ENCODE measurements at places on chromosomes 1 and 21.

- no peak for DNase-seq
These were observed 57.2 kb upstream of the PUM1 start for GRCh38 chr1:31122741-31123140.

- no peak for DNase-seq
These were observed 200.0 kb downstream of the PTPRU start for GRCh38 chr1:29436181-29436785.

- no peak for DNase-seq
These were observed 2.4 kb upstream of the TARS2 start for GRCh38 chr1:150484861-150485260.

DNA sequence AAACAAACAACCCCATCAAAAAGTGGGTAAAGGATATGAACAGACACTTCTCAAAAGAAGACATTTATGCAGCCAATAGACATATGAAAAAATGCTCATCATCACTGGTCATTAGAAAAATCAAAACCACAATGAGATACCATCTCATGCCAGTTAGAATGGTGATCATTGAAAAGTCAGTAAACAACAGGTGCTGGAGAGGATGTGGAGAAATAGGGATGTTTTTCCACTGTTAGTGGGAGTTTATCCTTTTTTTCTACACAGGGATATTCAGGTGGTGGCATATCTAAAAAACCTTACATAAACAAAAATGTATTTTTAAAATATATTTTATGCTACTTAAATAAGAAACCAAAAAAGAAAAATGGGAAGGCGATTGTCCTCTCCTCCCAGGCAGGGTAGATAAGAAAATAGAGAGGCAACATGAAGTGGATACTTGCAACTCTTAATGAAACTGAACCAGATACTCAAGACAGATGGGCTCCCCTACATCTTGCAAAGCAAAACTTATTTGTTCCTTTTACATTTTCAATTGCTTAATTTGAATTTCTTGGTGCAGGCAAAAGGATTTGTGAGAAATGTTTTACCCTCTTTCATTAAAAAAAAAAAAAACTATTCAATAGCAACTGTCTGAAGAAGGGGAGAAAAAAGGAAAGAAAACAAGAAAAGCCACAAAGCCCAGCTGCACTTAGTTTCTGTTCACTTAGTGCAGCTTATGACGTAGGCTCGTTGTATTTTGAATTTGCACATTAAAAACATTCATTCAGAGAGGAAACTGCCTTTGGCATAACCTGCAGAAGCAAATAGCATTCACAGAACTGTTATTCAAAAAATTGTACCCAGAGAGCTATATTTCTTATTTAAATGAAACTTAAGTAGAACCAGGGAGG, 36.9 kb upstream of the RGS1 start:
- DNase-seq = no peak

DNA sequence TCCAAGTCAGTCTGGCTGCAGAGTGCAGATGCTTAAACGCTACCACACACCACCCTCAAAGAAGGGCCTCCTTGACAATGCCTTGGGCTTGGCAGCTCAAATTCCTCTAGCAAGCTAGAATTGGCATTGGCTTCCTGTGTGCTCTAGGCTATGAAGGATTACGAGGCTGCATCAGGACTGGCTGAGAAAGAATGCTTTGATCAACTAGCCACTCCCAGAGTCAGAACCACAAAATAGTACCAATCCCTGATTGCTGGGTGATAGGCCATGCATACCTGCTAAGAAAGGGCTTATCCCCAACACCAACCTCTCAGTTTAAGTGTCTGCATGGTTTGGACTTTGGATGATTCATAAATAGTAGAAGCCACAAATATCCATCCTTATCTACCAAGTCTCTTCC, 504.9 kb downstream of the OMA1 start:
- DNase-seq = no peak

- DNase-seq = no peak
These were observed 21.8 kb upstream of the SPOCD1 start for GRCh38 chr1:31837451-31838158.

DNA sequence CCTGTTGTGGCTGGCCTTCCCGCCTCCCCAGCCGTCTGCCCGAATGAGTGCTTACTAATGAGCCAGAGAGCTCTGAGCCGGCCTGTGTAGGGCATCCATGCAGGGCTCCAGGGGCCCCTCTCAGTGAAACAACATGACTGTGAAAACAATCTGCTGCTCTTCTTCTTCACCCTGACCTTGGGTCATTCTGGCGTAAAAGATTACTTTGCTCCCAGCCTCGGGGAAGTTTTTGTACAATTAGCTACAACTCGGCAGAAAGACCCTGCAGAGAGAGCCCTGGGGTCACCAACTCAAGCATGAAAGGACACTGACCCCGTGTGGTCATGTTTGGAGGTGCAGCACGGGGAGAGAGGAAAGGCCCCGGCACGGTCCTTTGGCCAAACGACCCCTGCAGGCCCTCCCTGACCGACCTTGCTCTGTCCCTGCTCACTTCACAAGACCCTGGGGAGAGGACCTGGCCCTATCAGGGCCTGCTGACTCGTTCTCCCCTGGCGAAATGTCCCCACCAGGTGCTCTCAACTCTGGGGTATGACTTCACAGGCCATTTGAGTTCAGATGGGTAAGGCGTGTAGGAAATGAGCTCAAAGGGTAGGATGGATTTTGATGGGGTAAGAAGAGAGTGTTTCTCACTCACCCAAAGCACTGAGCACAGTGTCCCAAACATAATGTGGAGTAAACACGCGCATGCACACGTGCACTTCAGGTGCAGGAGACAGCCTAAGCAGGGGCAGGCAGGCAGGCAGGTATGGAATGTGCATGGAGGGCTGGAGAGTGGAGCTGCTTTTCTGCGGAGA, 22.9 kb upstream of the FAM20B start:
- peak; percentile 97 for DNase-seq

DNA sequence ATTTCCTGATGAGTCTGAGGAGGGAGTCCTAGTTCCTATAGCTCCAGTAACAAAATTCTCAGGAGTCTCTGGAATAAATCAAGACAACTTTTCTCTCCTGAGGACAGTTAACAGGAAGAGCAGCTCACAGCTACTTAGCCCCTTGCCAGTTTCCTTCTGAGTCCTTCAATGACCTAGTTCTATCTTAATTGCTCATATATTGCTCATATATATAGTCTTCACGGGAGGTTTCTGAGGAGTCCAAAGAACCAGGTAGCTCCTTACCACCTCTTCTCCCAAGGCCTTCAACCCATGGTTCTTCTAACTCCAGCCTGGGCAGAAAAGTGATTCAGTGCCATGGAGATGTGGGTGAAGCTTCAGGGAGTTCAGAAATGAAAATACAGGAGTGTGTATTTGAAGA, 4.6 kb downstream of the AMIGO1 start:
- DNase-seq = no peak

DNA sequence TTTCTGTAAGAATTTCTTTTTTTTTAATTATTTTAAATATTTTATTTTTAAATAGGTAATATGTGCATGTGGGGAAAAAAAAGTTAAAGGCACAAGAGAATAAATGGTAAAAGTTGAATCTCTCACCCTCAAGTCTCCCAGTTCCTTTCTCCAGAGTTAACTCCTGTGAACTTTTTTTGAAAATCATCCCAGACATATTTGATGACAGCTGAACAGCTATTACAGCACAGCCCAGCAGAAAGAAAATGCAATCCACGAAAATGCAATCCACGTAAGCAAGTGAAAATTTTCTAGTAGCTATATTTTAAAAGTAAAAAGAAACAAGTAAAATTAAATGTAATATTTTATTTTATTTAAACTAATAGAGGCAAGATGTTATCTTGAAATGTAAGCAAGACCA, 310.0 kb upstream of the RUNX1 start:
- DNase-seq = no peak

- DNase-seq = no peak
These were observed 50.7 kb downstream of the ELF3 start for GRCh38 chr1:202061055-202061454.

DNA sequence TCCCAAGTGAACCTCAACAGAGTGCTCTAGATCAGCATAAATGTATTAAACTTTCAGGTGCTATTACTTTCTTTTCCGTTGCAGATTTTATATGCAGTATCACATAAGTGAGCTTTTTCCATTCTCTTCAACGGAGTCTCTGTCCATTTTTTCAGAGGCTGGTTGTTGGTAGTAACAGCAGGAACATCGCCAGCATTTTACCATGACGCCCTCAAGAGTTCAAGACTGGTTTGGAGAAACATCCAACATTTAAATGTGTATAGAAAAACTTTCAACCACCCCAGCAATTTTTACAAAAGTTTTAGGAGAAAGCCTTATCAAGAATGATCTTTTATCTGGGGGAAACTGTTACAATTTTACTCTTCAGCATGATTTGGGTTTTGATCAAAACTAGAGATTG, 117.0 kb downstream of the TGFB2 start:
- no peak for DNase-seq

GRCh38 chr1:233672732-233673131, 58.8 kb downstream of the KCNK1 start:
- no peak for DNase-seq

DNA sequence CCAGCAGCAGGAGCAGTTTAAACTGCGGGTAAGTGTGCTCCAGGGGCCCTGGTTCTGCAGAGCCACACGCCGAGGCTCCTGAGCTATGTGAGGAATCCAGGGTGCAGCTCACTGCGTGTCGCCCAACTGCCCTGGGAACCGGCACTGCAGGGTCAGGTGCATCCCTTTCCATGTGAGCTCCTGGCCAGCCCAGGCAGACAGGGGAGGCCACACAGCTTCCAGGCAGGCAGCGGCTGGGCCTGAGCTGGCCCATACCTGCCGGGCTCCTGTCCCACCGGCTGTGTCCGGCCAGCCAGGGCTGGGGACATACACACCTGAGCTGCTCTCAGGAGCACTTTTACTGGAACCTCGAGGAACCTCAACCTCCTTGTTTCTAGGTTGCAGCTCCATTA, 18.6 kb upstream of the COL18A1 start:
- DNase-seq = no peak

- DNase-seq = no peak
These were observed 558 bp upstream of the KIF21B start for GRCh38 chr1:201023920-201024624.

DNA sequence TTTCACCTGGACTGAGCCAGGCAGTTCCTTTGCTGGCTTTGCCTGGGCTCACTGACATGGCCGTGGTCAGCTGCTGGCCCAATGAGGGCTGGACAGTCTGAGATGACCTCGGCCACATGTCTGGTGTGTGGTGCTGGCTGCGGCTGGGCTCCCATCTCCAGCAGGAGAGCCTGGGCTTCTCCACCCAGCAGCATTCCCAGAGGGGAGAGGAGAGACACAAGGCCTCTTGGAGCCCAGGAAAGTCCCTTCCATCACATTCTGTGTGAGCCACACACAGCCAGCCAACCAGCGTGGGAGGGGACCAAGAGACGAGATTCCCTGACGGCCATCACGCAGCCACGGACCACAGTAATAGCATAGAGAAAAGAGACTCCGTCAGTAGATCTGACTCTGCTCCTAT, 21.1 kb upstream of the SUMO3 start:
- DNase-seq = no peak

GRCh38 chr1:236861560-236862218, 66.6 kb downstream of the MTR start:
- DNase-seq = no peak

DNA sequence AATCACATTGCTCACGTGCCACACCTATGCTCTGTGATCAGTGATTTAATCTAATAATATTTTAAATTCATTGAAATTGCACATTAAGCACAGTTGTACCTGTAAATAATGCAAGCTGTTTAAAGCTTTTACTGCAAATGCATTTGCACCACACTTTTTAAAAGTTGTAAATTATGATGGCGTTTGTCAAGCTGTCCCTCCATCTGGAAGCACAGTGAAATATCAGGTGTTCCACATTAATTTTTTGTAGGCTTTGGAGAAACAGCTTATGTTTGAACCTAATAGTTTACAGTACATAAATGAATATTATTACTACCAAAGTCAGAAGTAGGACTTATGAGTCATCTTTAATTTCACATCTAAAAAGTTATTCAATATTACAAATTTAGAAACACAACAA, 3.0 kb upstream of the DPYD start:
- DNase-seq = no peak

DNA sequence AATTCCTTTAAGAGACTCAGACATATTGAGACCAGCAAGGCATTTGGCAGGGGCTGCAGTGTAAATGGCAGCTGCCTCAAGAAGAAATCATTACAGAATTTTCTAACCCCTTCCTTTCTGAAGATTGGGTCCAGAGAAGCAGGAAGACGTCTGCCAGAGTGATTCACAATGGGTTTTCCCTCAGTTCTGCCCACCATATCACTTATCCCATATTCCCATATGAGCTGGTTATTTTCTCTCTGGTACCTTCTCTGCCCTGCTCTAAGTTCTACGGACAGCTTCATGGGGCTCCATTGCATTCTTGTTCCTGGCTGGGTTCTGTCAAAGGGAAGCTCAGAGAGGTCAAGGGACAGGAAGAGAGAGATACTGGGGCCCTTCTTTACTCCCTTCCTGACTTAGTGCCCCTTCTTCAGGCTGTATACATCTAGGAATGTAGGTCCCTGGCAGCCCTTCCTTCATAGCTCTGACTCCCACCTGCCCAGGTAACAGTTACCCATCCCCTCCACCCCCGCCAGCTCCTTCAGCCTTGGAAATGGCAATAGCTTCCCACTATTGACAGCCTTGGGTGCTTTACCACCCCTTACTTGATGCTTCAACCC, 420.6 kb upstream of the DAB1 start:
- DNase-seq = no peak

- DNase-seq = no peak
These were observed 41.7 kb downstream of the PKP1 start for GRCh38 chr1:201324821-201325677.

DNA sequence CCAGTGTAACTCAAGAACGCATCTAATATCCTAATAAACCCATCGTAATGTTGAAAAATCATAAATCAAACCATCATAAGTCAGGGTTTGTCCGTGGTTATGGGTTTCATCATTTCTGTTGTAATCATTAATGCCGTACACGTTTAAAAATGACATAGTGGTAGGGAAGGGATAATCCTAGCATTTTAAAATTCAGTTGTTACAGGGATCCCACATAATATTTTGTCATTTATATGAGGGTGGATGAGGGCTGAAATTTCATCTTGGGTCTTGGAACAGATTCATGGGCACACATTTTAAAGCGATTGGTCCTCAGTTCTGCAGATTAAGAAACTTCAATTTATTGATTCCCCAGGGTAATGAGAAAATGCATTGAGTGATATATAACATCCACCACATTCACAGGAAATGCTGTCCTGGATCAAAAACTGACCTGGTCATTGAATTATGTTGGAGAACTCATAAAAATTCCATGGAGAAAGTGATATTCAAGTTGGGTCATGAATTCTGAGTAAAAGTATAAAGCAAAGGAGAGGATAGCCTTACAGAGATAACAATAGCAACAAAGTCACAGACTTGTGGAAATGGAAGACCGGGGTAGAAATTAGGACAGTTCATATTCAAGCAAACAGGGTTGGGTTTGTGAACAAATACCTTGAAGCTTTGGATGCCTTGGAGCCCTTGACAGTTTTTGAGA, 1527.3 kb upstream of the TPTE start:
- DNase-seq = no peak

GRCh38 chr21:17631195-17631594, 18.5 kb upstream of the BTG3 start:
- no peak for DNase-seq

DNA sequence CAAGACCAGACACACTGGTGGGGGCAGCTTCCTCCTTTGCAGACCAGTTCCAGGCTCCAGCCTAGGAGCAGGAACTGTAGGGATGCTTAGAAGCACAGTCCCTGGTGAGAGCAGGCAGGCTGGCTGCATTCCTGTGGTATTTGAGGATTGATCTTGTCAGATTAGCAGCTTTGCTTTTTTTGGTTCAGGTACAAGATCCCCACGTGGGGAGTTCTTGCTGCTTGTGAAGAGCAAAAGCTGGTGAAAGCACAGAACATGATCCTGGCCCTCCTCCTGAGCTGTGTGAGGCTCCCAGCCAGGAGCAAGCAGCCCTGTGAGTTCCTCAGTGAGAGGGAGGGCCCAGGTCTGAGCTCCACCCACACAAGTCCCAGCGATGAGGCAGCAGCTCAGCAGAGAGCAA, 75.3 kb upstream of the ARTN start:
- peak; percentile 49 for DNase-seq
